ENCODE measurements at places on chromosomes 5 and 9.

GRCh38 chr5:83777856-83778255, 57.2 kb upstream of the HAPLN1 start:
- DNase-seq: no peak

DNA sequence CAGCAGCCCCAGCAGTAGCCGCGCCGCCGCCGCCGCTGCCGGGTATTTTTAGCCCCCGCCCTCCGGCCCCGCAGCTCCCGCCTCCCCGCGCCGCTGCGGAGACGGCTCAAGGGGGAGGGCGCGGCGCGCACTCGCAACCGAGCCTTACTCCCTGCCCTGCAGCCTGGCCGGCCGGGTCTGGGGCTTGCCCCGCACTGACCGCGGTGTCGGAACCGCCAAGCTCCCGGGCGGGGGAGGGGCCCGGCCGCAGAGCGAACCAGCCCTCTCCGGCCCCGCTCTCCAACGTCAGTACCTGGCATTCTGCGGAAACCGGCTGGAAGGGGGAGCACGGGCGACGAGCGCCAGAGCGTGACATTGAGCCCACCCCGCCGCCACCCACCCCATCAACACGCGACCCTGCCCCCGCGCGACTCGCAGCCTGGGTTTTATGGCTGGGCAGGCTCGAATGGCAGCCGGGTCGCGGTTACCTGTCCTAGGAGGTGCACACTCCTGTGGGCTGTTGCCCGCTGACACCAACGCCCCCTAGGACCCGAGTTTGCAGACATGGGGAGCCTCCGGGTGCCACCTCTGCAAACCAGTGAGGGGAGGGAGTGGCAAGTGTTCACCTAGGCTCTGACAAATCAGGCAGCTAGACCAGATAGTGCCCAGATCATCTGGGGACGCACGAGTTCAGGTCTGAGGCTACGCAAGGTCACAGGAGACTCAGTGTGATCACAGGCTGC, at the start of gene ACSL6:
Gene ACSL6, minus strand, starts transcription at position 37 of the 722 bp plus-strand sequence. CDS start 105 bp downstream, outside the sequence.
- DNase-seq: no peak

DNA sequence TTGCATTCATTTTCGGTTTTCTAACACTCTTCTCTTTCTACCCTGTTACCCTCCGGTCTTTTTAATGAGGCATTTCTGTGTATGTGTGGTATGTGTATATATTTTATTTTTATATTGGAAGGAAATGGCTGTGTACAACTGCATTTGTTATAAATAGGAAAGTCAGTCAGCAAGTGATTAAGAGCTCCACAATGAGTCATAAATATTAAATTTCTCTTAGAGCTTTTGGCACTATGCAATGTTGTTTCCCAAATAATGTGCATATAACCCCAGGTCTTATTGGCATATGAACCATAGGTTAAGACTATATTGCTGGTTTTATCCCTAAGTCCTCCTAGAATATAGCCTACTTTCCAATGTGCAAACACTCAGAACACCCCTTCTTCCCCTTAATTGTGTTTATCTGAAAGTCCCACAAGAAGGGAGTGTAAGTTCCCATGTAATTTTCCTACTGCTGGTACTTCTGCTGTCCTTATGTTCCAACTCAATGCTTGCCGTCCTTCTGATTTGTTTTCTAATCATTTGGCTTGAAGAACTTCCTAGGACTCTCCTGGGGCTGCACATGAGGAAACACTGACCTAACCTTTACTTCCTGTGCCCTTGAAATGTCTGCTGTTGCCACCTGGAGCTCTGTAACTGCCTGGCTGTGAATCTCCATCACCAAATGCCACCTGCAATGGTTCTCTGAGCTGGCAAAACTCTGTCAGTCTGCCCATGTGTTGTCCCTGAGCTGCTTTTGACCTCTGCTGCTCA, 65.5 kb upstream of the PCSK5 start:
- DNase-seq: no peak

DNA sequence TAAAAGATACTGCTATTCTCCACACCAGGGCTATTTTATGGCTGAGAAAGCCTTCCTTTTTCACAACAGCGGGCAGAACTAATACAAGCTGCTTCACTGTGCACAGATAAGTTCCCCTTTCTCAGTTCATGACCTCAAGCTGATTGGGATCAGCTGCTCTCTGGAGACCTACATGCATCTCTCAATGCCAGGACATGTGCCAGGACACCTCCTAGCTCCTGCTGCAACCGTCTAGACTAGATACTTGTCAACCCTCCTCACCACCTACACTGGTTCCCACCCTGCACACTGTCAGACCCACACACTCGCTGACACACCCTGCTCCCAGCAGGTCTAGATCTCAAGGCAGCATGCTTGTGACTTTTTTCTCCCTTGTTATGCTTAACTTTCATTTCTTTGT, 39.8 kb downstream of the STARD4 start:
- no peak for DNase-seq

DNA sequence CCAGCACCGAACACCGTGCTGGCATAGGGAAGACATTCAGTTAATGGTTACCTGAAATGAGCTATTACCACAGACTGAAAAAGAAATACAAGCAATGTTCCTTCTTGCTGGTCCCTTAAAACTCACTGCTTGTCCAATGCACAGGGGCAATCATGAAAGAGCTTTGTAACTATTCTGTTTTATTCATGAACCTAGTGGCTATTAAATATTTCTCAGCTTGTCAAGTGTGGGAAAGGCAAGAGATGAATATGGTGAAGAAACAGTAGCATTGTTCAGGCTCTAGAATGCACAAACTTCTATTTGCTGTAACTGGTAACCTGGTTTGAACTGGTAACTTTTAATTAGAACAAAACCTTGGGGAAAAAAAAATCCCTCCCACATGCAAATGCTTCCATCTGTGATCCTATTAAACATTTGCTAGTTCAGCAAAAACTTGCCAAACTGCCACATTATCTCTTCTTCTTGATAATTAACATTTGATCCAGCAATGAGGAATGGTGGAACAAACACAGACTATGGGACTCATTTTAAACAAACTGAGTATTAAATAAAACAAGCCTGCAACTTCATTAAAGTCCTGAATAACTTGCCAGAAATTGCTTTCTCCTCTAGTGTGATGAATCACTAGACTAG, 36.1 kb downstream of the YIPF5 start:
- no peak for DNase-seq

DNA sequence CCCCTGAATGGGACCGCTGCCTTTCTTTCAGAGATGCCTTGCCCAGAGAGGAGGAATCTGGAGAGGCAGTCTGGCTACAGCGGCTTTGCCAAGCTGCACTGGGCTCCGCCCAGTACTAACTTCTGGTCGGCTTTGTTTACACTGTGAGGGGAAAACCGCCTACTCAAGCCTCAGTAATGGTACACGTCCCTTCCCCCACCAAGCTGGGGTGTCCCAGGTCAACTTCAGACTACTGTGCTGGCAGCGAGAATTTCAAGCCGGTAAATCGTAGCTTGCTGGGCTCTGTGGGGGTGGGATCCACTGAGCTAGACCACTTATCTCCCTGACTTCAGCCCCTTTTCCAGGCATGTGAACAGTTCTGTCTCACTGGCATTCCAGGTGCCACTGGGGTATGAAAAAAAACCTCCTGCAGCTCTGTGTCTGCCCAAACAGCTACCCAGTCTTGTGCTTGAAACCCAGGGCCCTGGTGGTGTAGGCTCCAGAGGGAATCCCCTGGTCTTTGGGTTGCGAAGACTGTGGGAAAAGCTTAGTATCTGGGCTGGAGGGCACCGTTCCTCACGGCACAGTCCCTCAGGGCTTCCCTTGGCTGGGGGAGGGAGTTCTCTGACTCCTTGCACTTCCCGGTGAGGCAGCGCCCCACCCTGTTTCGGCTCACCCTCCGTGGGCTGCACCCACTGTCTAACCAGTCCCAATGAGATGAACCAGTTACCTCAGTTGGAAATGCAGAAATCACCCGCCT, 171.2 kb downstream of the CWC27 start:
- DNase-seq: no peak

DNA sequence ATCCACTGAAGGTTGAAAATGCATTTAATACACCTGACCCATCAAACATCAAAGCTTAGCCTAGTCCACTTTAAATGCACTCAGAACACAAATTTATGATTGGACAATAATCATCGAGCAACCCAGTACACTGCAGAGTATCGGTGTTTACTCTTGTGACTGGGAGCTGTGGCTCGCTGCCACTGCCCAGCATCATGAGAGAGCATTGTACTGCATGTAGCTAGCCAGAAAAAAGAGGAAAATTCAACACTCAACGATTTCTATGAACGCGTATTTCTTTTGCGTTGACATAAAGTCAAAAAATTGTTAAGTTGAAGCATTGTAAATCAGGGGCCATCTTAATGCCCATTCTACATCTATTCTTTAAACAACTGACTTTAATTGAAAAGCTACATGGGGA, 95.1 kb upstream of the CD180 start:
- no peak for DNase-seq

DNA sequence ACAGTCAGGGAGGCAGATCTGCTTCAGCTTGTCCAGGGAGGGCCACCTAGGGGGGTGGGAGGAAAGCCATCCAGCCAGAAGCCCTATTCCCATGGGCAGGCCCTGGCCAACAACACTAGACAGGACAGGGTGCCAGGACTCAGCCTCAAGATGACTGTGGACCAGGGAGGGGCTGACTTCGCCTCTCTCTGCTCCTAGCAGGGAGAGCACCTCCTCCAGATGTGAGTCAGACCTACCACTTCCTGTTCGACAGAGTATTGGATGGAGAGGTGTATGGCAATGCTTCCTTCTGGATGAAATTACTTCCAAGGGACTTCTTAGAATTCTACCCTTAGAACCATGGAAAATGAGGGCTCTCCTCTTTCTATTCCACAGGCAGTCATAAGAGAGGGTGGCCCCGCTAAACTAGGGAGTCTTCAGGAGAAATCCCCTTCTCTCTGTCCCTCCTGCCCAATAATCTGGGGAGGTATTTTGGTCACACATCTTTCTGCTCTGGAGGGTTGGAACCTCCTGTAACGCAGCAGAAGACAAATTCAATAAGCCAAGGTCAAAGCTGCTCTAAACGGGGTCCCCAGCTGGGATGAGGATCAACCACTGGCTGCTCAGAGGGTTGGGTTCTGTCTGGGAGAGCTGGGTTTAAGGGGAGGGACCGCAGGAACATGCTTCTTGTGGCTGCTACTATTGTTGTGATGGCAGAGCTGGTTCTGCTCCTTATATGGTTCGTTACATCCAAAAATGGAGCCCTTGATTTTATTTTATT, 23.2 kb upstream of the RCL1 start:
- no peak for DNase-seq

Measured in NCI-H1092 (cell line).